Stimulated activated CD8-positive, alpha-beta memory T cell treated with anti-CD3 and anti-CD28 coated beads, Interleukin-7, amount 100 ng/mL, for 48 hours (primary cell): ENCODE measurements at places on chromosomes 2 and 18.

DNA sequence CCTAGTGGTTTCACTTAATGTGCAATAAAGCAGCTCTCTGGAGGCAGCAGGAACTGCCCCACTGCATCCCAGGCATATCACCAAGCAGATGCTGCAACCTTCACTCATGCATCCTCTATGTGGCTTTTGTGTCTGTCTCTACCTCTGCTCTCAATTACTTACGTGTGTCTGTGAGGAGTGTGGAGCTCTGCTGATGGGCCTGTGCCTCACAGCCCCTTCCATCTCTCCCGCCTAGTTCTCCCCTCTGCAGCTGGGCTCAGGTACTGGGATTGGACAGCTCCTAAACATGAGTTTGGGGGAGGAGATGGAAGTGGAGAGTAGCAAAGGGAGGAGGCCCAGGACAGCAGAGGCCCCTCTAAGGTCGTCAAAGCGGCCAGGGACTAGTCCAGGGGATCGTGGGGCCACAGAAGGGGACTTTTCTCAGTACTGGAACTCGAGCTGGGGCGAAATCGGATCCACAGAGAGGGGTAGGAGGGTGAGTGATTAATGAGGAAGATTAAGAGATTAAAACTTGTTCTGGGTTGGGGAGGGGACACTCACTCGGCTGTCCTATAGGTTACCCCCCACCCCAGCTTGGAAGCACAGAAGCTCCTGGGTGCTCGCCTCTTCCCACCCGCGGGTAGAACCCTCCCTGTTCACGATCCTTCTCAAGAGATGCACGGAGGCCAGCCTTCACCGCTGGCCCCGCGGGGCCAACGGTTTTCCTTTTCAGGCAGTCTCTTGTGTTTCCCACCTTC lies 2.1 kb upstream of the LBX2 start:
- DNase-seq, result no peak

DNA sequence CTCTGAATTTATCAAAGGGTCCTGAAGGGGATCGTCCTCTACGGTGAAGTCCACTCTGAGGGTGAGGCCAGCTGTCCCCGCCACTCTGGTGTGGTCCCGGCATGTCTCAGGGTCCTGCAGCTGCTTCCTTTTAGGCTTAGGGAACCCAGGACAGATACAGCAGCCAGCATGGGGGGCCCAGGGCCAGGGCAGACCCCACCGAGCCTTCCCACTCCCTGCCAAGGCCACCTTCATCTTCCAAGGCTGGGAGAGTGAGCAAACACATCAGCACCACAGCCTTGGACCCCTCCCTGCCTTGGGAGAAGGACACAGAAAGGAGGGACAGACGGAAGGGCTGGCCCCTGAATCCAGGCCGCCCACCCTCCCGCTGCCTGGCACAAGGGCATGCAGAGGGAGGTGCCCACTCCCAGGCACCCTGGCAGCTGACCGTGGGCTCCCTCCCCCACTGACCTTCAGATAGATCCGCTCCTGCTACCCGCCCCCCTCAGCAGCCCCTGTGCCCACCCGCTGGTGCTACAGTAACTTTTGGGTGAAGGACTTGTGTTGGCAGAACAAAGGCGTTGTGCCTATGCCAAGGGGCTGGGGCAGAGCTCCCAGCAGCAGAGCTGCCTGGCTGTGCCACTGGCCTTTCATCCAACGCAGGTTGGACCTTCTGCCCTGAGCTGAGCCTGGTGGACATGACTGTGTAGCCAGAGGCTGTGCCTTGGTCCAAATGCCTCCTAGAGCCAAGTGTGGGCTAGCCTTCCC lies 7.6 kb downstream of the CYP26B1 start:
- DNase-seq, result no peak

DNA sequence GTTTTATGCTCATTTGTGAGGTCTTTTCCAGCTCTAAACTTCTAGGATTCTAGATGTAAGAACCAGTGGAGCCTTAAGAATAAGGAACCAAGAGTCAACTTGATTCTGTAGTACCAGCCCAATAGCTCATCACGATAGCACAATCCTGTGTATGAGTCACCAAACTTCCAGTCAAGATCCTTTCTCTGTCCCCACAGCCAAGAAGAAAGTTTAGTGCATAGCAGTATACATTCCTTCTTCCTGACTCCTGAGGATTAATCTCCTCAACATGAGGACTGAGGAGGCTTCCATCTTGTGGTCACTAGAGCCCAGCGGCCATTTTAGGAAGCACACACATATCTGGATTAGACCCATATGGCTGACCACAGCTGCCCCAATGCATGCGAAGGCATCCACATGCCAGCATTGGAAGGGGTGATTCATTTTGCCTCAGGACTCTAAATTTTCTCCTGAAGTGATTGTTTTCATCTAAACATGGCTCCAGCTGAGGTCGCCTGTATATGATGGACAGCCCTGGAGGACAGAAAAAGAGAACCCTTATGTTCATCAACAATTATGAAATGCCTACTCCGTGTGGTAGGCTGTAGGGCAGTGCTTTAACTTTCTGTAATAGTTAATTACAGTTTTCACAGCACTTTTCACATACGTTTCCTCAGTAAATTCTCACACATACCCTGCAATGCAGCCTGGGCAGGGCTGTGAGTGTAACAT lies 53.5 kb downstream of the RASGRP3 start:
- no peak for DNase-seq

DNA sequence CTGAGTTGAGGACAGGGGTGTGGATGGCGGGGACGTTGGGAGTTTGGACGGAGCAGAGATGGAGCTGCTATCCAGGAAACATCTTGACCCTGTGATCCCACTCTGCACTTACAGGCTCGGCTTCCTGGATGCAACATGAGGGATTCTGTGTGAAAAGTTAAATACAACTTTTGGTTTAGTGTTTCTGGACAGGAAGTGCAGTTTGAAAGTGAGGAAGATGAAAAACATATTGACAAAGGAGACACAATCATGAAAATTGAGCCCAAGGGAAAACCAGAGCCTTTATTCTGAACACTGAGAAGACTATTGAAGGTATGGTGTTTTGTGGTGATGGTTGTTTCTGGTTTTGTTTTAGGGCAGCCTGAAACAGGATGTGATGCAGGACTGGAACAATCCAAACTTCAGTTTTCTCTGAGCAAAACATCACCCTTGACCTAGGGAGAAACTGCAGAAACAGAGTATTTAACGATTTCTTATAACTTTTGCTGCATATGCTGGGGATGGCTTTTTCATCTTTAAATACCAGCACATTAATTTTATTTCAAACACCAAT lies 76.5 kb upstream of the RFX8 start:
- DNase-seq, result no peak

DNA sequence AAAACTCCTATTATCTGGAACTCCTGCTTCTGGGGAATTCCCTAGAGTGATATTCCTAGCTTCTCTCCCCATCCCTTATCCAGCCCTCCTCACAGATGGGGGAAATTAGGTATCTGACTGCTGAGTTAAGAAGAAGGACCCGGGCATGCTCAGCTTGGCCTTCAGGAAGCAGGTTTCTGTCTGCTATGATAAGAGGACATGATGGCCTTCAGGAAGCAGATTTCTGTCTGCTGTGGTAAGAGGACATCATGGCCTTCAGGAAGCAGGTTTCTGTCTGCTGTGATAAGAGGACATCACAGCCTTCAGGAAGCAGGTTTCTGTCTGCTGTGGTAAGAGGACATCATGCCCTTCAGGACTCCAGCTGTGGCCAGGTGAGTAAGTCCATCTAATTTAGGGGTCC lies 65.2 kb downstream of the PLEKHM3 start:
- DNase-seq, result no peak

DNA sequence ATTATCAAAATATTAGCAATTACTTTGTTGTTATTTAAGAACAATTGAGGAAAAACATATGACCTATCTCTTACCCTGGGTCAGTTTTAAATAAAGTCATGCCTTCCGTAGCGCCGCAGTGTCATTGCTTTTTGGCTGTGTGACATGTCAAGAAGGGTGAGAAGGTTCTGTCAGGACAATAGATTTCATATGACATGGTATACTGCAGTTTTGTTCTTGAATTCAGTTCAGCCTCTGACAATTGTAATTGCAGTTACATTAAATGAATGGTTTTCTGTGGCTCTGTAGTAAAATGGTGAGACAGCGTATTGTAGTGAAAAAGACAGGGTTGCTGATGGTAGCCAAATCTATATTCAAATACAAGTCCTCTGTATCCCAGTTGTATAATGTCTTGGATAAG lies 307.2 kb downstream of the CDH2 start:
- DNase-seq, result no peak

DNA sequence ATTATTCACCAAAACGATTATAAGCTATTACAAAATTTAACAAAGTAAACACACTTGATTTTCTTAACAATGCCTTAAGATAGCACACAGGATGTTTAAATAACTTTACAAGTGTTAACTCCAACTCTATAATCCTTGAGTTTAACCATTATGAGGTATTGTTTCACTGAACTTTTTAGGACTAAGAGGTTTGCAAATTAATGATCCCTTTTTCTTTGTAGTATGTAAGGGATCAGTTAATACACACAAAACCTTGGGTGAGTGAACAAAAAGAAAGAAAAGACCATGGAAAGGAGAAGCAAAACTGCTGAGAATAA lies 21.5 kb upstream of the TFPI start:
- DNase-seq, result no peak

- no peak for DNase-seq
These were observed 68.1 kb upstream of the PELI1 start for GRCh38 chr2:64212346-64212745.

GRCh38 chr18:5962362-5962761 lies 67.0 kb upstream of the TMEM200C start:
- DNase-seq, result no peak

- no peak for DNase-seq
These were observed 122.5 kb upstream of the RND3 start for GRCh38 chr2:150609831-150610582.

GRCh38 chr2:205969584-205969983 lies 116.4 kb downstream of the INO80D start:
- no peak for DNase-seq

- DNase-seq, result no peak
These were observed 111.3 kb upstream of the REV1 start for GRCh38 chr2:99600981-99601651.

- DNase-seq, result no peak
These were observed 17.1 kb upstream of the THADA start for GRCh38 chr2:43612944-43613343.

- DNase-seq, result no peak
These were observed 193.8 kb upstream of the ARL4C start for GRCh38 chr2:234690569-234691213.

DNA sequence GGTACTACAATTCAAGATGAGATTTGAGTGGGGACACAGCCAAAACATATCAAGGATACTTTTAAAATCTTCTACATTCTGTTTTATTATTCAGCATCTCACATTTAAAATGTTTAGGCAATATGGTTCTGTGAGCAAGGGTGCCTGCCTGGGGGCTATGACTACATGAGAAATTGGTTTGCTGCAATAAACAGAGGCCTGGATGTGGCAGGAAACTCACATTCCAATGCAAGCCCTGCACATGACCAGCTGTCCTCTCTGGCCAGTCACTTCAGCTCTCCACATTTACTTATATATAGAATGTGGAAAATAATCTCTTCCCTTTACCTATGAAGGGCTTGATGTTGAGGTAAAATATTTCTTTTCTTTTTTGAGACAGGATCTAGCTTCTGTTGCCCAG lies 193.4 kb downstream of the LRRTM1 start:
- DNase-seq, result no peak

GRCh38 chr2:214035091-214035852 lies 375.6 kb upstream of the VWC2L start:
- DNase-seq, result no peak

- DNase-seq, result no peak
These were observed 109.1 kb downstream of the ATL2 start for GRCh38 chr2:38268001-38268400.

- no peak for DNase-seq
These were observed 763.8 kb upstream of the CDH7 start for GRCh38 chr18:64986906-64987495.

DNA sequence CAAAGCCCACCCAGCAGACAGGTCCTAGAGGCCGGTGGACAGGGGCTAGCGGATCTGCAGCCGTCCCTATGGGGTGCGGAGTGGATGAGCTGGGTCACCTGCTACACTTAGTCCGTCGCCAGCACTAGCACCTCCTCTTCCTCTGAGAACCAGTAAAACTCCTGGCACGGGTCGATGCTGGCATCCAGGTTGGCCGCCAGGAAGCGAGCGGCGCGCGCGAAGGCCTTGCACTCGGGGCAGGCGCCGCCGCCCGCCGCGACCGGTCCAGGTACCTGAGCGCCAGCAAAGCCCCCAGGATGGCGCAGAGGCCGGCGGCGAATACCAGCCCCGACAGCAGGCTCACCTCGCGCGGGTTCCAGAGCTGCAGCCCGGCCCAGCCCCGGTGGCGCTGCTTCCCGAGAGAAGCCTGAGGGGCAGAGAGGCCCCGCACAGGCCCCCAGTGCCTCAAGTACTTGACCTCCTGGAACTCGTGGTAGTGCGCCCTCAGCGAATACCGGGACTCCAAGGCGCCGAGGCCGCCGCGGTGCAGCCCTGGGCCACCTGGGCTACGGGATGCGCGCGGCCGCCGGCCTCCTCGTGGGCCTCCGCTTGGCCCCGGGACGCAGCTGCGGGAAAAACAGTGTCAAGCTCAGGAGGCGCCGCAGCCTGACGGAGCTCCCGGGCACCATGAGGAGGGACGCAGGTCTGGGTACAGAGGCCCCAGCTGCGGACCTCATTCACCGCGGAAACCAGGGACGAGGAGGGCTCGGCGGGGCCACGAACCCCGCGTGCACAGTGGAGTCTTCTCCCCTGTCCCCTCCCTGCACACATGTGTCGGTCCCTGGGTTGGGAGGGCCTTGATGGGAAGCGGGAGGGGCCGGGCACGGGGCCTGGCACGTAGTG lies 27.5 kb upstream of the ALPP start:
- DNase-seq, result no peak

GRCh38 chr2:174059884-174060244 lies 94.7 kb upstream of the SP3 start:
- DNase-seq, result no peak
